ENCODE measurements at places on chromosomes 4 and X.

- peak; percentile 44 for DNase-seq
Observed at GRCh38 chr4:121950212-121950679, 1.6 kb downstream of the TRPC3 start.

GRCh38 chr4:36325926-36326325, 44.5 kb downstream of the DTHD1 start:
- DNase-seq = no peak

GRCh38 chr4:148449921-148450320, 7.7 kb upstream of the NR3C2 start:
- no peak for DNase-seq

DNA sequence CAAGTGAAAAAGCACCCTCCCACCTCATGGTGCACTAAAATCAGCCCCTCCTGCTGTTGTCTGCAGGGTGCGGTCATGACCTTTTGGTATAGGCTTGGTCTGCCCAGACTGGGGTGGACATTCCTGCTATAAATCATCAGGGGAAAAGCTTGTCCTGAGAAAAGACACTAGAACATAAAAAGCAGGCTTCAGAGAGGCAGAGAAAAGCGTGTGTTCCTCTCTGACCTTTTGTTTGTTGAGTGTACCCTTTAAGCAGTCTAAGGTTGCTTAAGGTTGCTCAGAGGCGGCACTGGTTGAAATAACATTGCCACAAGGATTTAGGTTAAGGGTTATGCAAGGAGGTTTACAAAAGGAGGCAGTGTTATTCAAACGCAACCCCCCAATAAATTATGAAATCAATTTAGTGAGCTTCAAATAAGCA, 43.5 kb downstream of the CCDC158 start:
- DNase-seq = no peak

- no peak for DNase-seq
Observed at GRCh38 chr4:141563723-141564122, 72.7 kb upstream of the IL15 start.

- no peak for DNase-seq
Observed at GRCh38 chr4:40662962-40663604, 33.4 kb upstream of the RBM47 start.

GRCh38 chrX:15404401-15405096, 20.3 kb upstream of the VEGFD start:
- peak; percentile 18 for DNase-seq

DNA sequence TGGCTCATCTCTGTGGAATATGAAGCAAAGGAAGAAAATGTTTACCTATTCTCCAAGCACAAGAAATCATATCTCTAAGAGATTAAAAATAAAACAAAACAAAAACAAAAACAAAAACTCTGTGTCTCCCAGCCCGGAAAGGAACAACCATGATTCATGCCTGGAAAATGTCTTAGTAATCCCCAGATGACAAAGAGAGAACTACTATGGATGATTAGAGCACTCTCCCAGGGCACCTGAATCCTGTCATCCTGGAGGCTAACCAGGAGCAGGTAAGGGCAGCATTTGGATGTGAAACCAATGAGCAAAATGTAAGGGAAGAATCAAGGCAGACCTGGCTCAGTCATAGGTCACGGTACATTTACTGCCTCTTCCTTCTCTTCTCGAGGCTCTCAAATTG, 1.7 kb upstream of the AKAP4 start:
- DNase-seq = no peak

GRCh38 chr4:108068442-108068841, 78.8 kb downstream of the HADH start:
- DNase-seq = peak; percentile 17

- DNase-seq = no peak
Observed at GRCh38 chrX:155643240-155643639, 30.5 kb upstream of the TMLHE start.

GRCh38 chrX:43585922-43586321, 70.2 kb upstream of the MAOA start:
- DNase-seq = no peak

GRCh38 chr4:38904090-38904666, 36.6 kb downstream of the FAM114A1 start:
- DNase-seq = no peak

GRCh38 chr4:70601422-70602039, 9.5 kb downstream of the AMBN start:
- DNase-seq = peak; percentile 65

DNA sequence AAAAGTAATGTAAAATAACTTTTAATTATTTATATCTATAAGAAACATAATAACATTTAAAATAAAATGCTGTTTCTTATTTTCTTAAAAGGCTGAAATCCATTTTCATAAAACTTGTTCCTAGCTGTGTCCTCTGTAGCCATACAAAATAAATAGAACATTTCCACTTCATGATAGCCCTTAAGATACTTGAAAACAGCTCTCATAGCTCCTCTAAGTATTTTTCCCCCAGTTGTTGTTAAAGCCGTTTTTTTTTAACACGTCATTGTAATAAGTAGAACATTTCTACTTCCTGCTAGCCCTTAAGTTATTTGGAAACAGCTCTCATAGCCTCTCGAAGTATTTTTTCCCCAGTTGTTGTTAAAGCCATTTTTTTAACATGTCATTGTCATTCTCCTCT, 97.3 kb upstream of the SOX3 start:
- no peak for DNase-seq

GRCh38 chr4:13484749-13485221, 645 bp upstream of the RAB28 start:
- DNase-seq = peak; percentile 6

- DNase-seq = no peak
Observed at GRCh38 chr4:114642173-114642780, 43.7 kb downstream of the UGT8 start.

- DNase-seq = no peak
Observed at GRCh38 chrX:24412637-24413363, 52.3 kb upstream of the PDK3 start.

- no peak for DNase-seq
Observed at GRCh38 chrX:107552930-107553329, 75.4 kb upstream of the PRPS1 start.

DNA sequence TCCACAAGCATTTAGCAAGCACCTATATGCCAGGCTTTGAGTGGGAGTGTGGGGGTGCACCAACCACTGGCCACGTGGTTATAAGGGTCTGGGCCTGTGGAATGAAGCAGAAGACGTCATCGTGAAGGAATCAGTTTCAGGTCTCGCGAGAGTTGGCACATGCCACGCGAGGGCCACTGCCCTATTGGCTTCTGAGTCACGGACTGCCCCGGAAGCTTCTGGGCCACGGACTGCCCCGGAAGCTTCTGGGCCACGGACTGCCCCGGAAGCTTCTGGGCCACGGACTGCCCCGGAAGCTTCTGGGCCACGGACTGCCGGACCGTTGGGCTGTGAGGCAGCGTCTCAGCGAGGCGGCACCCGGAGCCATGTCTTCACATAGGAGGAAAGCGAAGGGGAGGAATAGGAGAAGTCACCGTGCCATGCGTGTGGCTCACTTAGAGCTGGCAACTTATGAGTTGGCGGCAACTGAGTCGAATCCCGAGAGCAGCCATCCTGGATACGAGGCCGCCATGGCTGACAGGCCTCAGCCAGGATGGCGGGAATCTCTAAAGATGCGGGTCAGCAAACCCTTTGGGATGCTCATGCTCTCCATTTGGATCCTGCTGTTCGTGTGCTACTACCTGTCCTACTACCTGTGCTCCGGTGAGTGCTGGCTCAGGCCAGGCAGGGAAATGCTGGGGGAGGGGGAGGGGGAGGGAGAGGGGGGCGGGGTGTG, at the start of gene FMR1NB:
Gene FMR1NB (plus strand): TSS at position 300 of the 715 bp plus-strand sequence. CDS start 66 bp downstream, at position 366.
- no peak for DNase-seq

GRCh38 chr4:177163532-177163931, 146.1 kb upstream of the NEIL3 start:
- DNase-seq = no peak

DNA sequence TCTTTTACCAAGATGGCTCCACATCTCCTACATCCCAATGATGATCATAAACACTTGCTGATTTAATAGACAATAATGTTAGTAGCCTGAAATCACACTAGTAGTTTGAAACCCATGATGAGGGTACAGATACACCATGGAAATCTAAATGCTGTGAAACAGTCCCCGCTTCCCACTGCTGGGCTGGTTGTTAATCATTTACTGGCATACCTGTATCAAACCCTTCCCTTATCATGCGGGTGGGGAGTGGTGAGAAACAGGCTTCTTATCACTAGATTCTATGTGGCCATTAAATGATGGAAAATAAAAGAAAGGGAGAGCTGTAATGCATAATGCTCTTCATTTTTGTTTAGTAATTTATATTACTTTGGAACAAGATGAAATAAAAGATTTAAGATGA, 21.9 kb downstream of the MAOA start:
- DNase-seq = no peak

DNA sequence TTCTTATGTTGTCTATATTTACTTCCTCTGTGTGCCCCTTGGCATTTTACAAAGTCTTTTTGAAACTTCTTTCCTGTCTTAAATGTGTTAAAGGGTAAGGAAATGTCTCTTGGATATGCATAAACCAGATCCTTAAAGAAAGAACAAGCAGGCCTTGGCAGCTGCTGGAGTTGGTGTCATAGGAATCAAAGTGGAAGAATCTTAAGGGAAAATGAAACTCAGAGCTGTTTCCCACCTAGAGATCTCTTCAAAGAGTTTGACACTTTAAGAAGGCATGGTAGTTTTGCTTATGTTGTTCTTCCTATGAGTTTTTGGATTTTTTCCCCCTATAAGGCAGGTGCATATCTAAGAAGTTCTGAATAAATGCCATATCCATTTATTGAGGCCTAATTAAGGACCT, 37.0 kb upstream of the CWH43 start:
- no peak for DNase-seq

- no peak for DNase-seq
Observed at GRCh38 chr4:161680146-161680545, 483.7 kb downstream of the FSTL5 start.

DNA sequence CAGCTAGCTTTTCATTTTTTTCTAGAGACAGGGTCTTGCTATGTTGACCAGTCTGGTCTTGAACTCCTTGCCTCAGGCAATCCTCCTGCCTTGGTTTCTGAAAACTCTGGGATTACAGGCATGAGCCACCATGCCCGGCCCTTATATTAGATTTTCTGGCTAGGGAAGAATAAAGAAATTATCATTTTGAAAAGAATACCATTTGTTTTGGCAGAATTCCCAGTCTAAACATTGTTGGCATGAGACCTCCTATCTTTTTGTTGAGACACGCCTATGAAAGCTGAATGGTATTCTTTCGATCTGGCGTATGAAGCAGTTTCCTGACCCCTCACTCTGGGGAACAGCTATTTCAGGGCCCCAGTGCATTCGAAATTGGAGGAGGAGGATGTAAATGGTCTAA, 107.0 kb downstream of the REPS2 start:
- no peak for DNase-seq

- no peak for DNase-seq
Observed at GRCh38 chr4:2285613-2286381, 23.9 kb upstream of the MXD4 start.

DNA sequence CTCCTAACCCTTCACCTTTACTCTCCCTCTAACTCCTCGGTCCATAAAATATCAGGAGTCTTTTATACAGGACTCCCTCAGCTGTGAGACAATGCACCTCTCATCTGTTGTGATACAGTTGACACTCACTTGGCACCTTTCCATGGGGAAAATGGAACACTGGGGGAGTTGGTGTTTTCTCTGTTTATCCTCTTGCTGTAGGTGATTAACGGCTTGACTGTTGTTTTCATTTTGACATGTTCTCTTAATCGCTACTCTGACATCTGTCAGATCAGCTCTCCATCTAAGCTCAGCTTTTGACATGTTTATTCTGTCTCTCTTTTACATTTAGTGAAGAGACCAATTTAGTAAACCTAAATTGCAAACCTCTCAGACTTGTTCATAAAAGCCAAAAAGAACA, 604.8 kb downstream of the TRAM1L1 start:
- DNase-seq = no peak

GRCh38 chrX:2767631-2768455, 16.0 kb downstream of the XG start:
- DNase-seq = no peak

- no peak for DNase-seq
Observed at GRCh38 chrX:44155126-44155525, 181.9 kb upstream of the NDP start.

DNA sequence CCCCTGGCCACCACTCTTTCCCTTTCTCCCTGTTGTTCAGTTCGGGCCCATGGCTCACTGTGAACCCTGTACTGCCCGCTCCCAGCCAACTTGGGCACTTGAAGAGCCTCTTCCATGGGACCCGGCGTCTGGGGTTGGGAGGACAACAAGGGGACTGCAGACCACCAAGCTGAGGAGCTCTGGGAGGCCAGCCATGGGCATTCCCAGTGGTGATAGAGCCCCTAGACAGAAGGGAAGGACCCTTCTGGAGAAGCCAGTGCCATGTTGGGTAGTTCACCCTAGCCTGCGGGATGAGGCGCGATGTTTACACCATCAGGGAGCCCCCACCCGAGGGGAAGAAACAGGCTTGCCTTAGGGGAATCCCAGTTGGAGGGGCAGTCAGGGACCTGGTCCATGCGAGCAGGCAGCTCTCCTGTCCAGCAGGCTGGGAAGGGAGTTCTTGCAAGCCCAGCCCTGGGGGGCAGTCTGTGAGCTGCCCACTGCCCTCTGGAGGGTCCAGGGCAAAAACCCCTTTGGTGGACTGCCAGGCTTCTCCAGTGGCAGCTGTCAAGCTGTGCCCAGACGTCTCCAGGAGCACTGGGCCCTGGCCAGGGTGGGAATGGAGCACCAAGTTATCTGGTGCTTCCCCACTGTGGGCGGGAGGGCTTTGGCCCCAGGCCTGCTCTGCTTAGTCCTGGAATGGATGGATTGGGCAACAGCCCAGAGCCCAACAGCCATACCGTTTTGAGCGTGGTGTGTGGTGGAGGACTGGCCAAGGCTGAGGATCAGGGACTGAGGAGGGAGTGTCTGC, 23.7 kb upstream of the UBA1 start:
- no peak for DNase-seq

GRCh38 chr4:8200302-8200975, 1.3 kb downstream of the SH3TC1 start:
- no peak for DNase-seq

- no peak for DNase-seq
Observed at GRCh38 chr4:52914051-52914605, 52.0 kb downstream of the RASL11B start.

DNA sequence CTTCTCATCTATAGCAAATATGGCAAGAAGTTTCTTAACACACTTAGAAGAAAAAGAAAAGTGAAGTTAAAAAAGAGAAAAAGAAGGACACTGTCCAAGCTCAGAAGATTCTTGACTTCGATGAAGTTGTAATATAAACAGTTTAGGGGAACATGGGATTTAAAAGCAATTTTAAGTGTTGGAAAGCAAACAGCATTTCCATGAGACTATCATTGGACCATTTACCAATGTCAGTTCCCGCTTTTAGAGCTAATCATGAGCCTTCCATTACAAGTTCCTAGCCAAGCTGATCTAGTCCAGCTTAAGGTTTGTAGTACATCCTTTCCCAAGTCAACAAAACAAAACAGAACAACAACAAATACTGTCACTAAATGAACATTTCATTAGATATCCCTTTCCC, 45.1 kb upstream of the FGF2 start:
- DNase-seq = no peak

DNA sequence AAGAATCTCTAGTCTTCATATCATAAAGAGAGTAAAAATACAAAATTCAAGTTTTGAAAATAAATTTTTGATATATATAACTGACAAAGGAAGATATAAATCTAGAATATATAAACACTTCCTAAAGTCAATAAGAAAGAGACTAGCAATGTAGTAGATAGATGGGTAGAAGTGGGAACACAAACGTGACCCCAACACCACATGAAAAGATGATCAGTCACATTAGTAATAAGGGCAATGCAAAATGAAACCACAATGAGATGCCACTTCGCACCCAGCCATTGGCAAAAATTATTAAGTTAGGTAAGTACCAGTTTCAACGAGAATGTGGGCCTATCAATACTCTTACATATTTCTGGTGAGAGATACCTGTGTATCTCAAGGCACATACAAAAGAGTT, 106.5 kb downstream of the EGF start:
- DNase-seq = no peak

Measured in fibroblast of the conjunctiva (primary cell).